Epithelial cell of esophagus (primary cell): ENCODE measurements at places on chromosomes 4 and X.

DNA sequence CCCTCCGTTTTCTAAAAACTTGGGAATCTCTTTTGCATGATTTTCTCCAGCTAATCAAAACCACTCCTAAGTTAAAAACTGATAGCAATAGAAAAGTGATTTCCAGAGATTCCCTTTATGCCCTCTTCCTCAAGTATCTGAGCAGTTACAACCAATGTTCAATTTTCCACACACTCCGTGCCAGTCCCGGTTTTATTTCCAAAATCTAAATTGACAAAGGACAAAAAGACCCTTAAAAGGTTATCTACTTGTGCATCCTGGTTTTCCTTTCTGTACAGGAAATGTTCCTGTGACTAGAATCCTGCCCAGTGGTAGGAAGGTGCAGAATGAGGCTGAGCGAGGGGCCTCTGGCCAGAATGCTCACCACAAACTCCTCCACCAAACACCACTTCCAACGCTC is 1.3 kb downstream of the SFRP2 start:
- DNase-seq: no peak

- DNase-seq: no peak
Measured at GRCh38 chrX:53003111-53003510, 44.8 kb upstream of the FAM156A start.

DNA sequence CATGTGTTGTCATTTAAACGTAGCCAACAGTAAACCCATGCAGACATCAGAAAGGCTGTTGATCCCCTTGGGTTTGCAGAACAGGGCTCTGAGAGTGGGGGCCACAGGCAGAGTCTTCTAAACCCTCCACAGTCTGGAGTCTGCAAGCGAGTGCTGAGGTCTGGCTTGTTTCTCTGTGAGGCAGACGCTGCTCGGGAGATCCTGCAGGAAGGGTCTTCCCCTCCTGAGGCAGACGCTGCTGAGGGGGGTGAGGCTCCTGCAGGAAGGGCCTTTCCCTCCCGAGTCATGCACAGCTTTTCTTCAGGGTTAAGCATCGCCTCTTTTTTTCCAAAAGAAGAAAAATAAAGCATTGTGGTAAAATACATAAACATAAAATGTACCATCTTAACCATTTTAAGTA is 17.1 kb upstream of the PDE6B start:
- no peak for DNase-seq

DNA sequence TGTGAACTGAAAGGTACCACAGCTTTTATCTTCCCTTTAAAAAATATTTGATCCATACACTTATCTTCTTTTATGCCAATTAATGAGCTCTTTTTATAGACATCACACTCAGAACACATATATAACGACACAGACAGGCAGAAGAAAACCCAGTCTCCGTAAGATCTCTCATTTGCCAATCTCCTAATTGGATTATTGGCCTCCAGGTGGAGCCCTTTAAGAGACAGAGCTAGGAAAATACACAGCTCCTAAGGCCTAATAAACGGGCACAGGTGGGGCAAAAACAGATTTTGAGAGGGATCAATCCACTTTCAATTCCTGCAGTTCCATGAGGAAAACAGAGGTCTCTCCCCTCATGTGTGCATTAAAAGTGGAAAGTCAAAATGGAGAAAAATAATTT is 1495.4 kb downstream of the RPA4 start:
- DNase-seq: no peak

DNA sequence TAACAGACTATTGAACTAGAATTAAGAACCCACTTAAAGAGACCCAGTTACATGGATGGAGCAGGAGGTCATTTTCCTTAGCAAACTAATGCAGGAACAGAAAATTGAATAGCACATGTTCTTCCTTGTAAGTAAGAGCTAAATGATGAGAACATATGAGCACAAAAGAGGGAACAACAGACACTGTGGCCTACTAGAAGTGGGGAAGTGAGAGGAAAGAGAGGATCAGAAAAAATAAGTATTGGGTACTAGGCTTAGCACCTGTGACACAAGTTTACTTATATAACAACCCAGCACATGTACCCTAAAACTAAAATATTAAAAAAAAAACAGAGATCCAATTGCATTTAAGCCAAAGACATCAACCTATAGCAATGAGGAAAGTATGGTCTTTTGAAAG is 26.2 kb downstream of the ARAP2 start:
- DNase-seq: no peak

DNA sequence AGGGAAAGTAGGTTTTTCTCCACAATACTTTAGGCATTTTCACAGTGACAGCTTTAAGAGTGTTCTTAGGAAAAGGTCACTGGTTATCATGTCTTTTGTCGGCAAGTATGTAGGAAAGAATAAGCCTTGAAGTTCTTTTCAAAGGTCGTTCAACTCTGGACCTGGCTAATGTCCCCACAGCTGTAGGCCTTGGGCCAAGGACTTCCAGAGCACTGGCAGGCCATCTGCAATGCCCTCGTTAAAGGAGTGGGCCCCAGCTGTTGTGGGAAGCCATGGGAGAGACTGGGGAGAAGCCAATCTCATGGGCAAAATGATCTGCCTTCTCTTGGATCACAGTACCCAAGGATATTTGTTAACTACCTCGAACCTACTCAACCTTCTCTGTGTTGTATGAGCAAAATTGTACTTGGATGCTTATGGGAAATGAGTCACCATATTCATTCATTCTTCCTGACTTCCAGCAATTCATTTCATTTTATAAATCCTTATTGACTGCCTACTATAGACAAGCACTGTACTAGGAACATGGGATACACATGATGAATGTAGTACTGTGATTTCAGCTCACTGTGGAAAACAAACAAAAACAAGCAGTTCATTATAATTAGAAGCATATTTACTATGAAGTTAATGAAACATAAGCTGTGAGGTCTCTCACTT is 141.1 kb upstream of the KIT start:
- DNase-seq: peak; percentile 24

GRCh38 chr4:83613023-83613422 is 77.1 kb downstream of the GPAT3 start:
- DNase-seq: no peak
